ENCODE measurements at places on chromosomes 1 and 21. TPM values are rescaled to one million over a fixed set of nuclear protein-coding genes. Genes with fewer than 3 reads are reported as not detected.

SPRR2F gene
- polyA plus RNA-seq, result not detected

FNDC10 gene
- polyA plus RNA-seq, result 3.2 TPM

SLC16A4 gene
- polyA plus RNA-seq, result 113 TPM

MYOG gene
- polyA plus RNA-seq, result 0.20 TPM

LAD1 gene
- 26.9 TPM for polyA plus RNA-seq

MAB21L3 gene
- polyA plus RNA-seq, result 0.69 TPM

RBP7 gene
- polyA plus RNA-seq, result 29.3 TPM

KCNH1 gene
- 0.73 TPM for polyA plus RNA-seq

IVL gene
- polyA plus RNA-seq, result 0.16 TPM

APCS gene
- not detected for polyA plus RNA-seq

ETS2 gene
- 50.8 TPM for polyA plus RNA-seq

FCRL4 gene
- not detected for polyA plus RNA-seq

LORICRIN gene
- polyA plus RNA-seq, result not detected

F13B gene
- polyA plus RNA-seq, result not detected

FCER1A gene
- 0.26 TPM for polyA plus RNA-seq

DCST2 gene
- polyA plus RNA-seq, result 1.3 TPM

GRCh38 chr1:71193153-71193552 lies 112.3 kb upstream of the ZRANB2 start:
- DNase-seq, result no peak

- peak; percentile 54 for DNase-seq
These were observed 58.4 kb upstream of the COL6A1 start for GRCh38 chr21:45923146-45923545.

DNA sequence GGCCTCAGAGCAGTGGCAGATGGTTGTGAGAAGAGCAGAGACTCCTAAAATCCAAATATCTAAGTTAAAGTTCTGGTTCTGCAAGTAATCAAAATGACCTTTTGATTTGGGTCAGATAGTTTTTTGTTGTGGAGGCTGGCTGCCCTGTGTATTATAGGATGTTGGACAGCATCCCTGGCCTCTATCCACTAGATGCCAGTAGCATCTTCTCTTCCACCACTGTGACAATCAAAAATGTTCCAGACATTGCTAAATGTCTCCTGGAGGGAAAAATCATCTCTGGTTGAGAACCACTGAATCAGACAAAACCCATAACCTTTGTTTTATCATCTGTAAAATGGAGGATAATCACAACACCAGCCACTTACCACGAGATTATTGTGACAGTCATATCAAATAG lies 5.9 kb upstream of the DPT start:
- DNase-seq, result no peak

GRCh38 chr1:9859281-9860014 lies 35.7 kb upstream of the CLSTN1 start:
- no peak for DNase-seq

GRCh38 chr1:23345920-23346319 lies 1.8 kb upstream of the HNRNPR start:
- DNase-seq, result no peak

GRCh38 chr1:165960881-165961280 lies 133.5 kb downstream of the UCK2 start:
- DNase-seq, result no peak

DNA sequence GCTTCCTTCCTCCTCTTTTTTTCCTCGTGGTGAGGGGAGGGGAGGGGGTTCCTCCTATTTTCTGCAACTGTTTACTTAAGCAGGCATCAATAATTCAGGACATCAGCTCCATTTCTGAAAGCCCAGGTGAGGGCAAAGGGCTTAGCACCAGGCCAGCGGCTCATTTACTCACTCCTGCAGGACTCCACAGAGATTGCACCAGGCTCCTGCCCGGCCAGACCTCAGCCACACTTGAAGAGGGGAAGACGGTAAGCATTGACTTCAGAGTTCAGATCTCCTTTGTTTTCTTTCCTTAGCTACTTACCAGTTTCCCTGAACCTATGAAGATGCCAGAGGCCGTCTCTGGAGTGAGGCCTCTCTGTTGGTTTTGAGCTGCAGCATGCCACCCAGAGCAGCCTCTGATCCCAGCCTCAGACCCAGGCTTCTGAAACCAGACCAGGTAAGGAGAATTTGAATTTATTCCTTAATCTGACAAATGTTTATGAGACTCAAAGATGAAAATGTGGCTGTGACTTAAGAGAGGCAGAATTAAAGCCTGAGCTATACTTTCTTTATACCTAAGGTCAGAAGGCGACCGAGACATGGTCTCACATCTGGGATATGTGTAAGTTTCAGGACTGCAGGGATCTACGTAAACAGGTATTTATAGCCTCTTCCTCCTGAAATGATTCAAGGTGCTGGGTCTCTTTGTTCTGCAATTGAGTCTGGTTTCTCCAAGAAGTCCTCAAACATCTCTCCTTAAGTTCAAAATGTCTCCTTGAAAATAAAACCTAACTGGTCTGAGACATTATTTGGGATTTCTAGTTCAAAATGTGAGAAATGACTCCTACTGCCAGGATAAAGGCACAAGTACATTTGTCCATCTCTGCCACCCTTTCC lies 272.5 kb upstream of the RUNX1 start:
- no peak for DNase-seq

GRCh38 chr1:221925947-221926346 lies 184.1 kb upstream of the DUSP10 start:
- DNase-seq, result no peak

- no peak for DNase-seq
These were observed 149.8 kb upstream of the ZNHIT6 start for GRCh38 chr1:85857991-85858390.

- DNase-seq, result no peak
These were observed 5.8 kb upstream of the MMEL1 start for GRCh38 chr1:2638466-2639115.

- no peak for DNase-seq
These were observed 34.0 kb downstream of the ADAM30 start for GRCh38 chr1:119862276-119862675.

- DNase-seq, result no peak
These were observed 18.5 kb downstream of the ANKRD13C start for GRCh38 chr1:70336050-70336449.

- DNase-seq, result no peak
These were observed 553.6 kb downstream of the PTPRU start for GRCh38 chr1:29789910-29790247.

DNA sequence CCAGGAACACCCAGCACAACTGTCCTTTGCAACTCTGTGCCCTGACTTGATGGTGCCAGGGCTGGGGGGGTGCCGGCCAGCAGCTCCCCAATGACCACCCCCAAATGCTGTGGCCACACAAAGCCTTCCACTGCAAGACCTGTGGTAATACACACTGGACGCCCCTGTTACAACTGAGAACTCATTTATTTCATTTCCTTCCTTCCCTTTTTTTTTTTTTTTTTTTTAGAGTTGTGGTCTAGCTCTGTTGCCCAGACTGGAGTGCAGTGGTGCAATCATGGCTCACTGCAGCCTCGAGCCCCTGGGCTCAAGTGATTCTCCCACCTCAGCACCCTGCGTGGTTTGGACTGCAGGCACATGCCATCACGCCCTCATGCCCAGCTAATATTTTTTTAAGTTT lies 25.2 kb downstream of the TP73 start:
- no peak for DNase-seq

GRCh38 chr21:40660461-40660860 lies 186.5 kb downstream of the DSCAM start:
- DNase-seq, result no peak

DNA sequence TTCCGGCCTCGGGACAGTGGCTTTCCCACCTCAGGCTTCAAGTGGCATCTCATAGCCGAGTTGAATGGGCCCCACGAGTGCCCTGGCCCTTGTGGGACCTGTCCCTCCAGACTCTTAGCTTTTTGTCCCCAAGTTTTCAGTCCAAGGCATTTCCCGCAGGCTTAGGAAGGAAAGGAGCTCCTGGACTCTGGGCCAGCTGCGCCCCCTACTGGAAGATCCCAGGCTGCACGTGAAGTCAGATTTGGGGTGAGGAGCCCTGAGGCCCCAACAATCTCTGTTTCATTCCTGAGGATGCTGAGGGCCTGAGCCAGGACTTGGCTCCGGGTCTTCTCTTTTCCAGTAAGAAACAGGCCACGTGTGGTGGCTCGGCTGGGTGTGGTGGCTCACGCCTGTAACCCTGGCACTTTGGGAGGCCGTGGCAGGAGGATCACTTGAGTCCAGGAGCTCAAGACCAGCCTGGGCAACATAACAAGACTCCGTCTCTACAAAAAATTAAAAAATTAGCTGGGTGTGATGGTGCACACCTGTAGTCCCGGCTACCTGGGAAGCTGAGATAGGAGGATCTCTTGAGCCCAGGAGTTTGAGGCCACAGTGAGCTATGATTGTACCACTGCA lies 67.4 kb downstream of the ARHGEF10L start:
- no peak for DNase-seq

GRCh38 chr1:30665216-30666010 lies 58.0 kb downstream of the MATN1 start:
- DNase-seq, result no peak

DNA sequence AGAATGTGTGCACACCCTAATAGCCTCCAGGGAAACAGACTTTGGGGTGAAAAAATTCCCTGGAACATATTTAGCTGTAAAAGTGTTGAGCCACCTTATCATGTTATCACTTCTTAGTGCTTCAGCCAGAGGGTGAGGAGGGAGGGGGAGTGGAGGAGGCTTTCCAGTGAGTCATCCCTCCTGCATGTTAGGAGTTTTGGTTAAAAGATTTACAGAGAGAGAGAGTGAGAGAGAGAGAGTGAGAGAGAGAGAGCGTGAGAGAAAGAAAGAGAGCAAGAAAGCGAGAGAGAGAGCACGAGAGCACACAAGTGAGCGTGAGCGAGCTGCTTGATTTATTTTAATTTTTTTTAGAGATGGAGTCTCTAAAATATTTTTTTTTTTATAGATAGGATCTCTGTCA lies 13.5 kb upstream of the CACNA1E start:
- no peak for DNase-seq

- no peak for DNase-seq
These were observed 64.4 kb downstream of the MACF1 start for GRCh38 chr1:39268906-39269305.

- DNase-seq, result no peak
These were observed 205.9 kb downstream of the SDCCAG8 start for GRCh38 chr1:243461700-243462099.

DNA sequence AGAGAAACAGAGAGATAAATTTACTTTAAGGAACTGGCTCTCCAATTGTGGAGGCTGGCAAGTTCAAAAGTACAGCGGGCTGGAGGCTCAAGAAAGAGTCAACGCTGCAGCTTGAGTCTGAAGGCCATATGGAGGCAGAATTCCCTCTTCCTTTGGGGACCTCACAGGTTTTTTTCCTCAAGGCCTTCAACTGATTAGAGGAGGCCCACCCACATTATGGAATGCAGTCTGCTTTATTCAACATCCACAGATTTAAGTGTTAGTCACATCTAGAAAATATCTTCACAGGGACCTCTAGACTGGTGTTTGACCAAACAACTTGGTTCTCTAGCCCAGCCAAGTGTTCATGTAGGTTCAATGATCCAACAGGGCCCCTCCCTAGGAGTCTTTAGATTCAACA lies 117.8 kb downstream of the SLC35F3 start:
- DNase-seq, result no peak

- no peak for DNase-seq
These were observed 172.9 kb upstream of the HOOK1 start for GRCh38 chr1:59641836-59642235.

DNA sequence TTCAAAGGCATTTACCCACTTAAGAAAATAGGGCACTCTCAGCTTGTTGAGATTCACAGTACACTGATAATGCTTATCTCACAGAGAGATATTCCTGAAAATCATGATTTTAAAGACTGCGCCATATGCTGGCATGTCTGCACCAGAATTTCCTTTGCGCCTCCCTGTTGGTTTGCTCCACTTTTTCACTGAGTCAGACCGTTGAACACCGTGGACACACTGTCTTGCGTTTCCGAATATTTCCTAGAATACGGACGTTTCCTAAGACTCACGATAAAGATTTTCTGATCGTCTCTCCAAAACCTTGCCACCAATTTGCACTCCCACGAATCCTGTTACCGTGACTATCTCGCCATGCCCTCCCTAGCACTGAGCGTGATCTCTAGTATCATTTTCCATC lies 497 bp upstream of the C1orf115 start:
- no peak for DNase-seq

GRCh38 chr1:218499011-218499691 lies 154.0 kb downstream of the TGFB2 start:
- DNase-seq, result no peak

DNA sequence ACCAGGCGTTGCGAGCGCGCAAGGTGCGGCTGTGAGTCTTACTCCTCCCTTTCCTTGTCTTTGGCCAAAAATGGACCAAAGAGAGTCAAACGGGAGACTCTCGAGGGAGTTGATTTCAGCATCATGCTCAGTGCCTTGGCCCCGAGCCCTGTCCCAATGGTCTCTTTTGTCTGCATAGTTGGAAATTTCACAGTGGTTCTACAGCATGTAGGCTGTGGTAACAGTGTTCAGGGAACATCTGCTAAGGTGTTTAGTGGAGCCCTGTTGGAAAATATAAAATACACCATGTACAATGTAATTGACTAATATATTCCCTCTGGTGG lies 2.7 kb downstream of the CACNA1E start:
- DNase-seq, result no peak

- no peak for DNase-seq
These were observed 7.6 kb upstream of the CCDC27 start for GRCh38 chr1:3744646-3745045.

- peak; percentile 41 for DNase-seq
These were observed 48.9 kb downstream of the HLCS start for GRCh38 chr21:36917471-36918158.

- DNase-seq, result no peak
These were observed at the start of gene HTR6 for GRCh38 chr1:19664453-19665185. HTR6 (plus strand) TSS chr1:19664875; CDS start chr1:19665754, 879 bp downstream.

- no peak for DNase-seq
These were observed 357.3 kb downstream of the NPHP4 start for GRCh38 chr1:5634893-5635292.

DNA sequence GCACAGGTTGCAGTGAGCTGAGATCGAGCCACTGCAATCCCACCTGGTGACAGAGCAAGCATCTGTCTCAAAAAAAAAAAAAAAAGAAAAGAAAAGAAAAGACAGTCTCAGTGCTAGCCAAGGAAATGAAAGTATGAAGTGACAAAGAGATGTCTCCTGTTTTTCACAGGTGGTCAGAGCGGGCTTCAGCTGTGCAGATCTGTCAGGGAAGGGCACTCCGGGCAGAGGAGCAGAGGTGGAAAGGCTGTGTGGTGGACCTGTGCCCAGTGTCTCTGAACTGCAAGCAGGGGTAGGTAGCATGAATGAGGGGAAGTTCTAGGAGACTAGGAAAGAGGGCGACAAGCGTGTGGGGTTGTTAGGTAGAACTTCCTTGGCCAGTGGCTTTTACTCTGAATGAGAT lies 67.5 kb downstream of the CD247 start:
- no peak for DNase-seq

DNA sequence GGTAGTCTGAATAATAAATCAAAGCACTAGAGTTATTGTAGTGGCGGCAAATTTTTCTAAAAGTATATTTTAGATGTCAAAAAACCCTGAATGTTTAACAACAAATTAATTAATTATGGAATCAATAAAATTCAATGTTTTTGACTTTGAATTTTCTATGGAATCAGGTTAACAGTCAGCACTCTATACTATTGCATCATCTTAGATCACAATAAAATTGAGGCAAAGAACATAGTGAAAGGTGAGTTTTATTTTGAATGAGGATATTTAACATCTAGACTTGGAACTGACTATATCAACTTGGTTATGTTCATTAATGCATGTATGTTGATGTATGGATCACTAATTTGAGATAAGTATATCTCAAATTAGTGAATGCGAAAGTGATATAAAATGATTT lies 148.5 kb downstream of the TNFSF18 start:
- no peak for DNase-seq

- no peak for DNase-seq
These were observed 117.1 kb downstream of the ZZZ3 start for GRCh38 chr1:77565321-77565720.
